Large intestine (tissue), 12 donors: ENCODE measurements at places on chromosomes 11 and 22. TPM values are rescaled to one million over a fixed set of nuclear protein-coding genes. Genes with fewer than 3 reads are reported as not detected.

The LRFN4 gene
- 15.7 TPM for polyA plus RNA-seq

The MTA2 gene
- polyA plus RNA-seq, result 51.6 TPM

The IL10RA gene
- polyA plus RNA-seq, result 8.6 TPM

DNA sequence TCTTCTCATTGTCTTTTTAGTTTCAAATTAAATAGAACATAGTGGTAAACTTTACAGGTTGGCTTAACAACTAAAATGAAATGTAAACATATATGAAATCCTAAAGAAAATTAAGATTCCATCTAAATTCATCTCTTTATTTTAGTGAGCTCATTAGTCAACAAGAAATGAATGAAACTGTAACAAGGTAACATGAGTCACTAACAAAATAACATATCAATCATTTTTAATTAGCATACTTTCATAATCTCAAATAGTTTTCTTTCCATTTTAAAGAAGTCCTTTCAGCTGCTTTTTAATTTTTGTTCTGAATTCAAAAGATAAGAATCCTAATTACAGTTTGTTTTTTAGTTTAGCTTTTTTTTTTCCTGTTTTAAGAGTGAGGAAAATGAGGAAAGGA, 688.6 kb upstream of the TENM4 start:
- DNase-seq, result no peak

DNA sequence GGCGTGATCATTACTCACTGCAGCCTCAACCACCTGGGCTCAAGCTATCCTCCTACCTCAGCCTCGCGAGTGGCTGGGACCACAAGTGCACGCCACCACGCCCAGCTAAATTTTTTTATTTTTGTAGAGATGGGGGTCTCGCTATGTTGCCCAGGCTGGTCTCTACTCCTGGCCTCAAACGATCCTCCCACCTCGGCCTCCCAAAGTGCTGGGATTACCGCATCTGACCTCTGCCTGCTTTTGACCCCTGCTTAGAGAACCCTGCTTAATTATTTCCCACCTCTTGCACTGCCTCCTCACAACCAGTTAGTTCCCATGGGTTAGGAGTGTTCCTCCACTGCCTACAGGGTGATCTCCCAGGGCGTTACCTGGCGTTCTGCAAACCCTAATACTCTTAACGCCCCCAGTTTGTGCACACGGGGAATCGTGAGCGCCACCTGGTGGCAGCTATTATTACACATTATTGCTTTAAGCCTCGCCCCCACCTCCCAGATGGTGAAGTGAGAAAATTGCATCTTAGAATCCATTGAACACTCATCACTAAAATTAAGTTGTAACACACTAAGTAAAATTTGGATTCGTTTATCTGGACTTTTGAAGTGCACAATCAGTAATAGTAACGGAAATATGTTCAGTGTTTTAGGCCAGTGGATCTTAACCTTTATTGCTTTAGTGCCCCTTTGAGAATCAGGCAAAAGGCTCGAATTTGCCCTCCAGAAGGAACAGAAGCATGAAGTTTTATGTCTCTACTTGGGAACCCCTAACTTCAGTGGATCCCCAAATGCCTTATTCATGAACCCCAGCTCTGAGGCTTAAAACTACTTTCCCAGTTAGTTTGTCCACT, 61.4 kb upstream of the ASPHD2 start:
- peak; percentile 28 for DNase-seq

GRCh38 chr11:88404932-88405710, 67.6 kb upstream of the CTSC start:
- DNase-seq, result no peak

GRCh38 chr22:39966470-39966869, 6.3 kb downstream of the TMA7B start:
- DNase-seq, result peak; percentile 51

- no peak for DNase-seq
These were observed 122.9 kb upstream of the ARHGAP20 start for GRCh38 chr11:110835106-110835505.

- DNase-seq, result no peak
These were observed 121.1 kb upstream of the CRYBB3 start for GRCh38 chr22:25078591-25078990.

DNA sequence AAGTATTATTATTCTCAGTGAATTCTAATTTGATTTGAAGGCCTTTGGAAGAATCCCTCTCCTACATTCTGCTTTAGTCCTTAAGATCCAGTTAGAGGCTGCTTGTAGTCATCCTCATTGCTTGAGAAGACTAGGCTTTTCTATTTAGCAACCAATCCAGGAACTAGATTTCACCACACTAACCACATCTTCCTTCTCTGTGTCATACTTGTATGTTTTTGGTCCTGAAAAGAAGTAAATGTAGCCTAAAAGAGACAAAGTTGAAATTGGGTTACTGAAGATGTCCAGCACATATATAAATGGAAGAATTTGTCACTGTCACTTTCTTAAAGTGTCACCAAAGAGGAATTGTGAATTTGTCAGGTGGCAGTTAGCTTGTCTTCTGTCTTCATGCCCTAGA, 46.6 kb upstream of the MMP7 start:
- no peak for DNase-seq

DNA sequence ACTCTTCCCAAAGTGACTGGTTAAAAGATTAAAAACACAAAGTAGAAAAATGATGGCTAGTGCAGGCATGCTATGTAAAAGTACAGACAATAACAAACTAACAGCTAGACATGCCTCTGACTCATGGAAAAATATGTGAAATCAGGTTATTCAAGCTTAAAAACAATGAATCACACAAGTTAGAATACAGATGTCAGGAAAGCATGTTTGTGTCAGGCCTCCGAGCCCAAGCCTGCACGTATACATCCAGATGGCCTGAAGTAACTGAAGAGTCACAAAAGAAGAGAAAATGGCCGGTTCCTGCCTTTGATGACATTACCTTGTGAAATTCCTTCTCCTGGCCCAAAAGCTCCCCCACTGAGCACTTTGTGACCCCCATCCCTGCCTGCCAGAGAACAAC, 110.1 kb downstream of the NOX4 start:
- no peak for DNase-seq

DNA sequence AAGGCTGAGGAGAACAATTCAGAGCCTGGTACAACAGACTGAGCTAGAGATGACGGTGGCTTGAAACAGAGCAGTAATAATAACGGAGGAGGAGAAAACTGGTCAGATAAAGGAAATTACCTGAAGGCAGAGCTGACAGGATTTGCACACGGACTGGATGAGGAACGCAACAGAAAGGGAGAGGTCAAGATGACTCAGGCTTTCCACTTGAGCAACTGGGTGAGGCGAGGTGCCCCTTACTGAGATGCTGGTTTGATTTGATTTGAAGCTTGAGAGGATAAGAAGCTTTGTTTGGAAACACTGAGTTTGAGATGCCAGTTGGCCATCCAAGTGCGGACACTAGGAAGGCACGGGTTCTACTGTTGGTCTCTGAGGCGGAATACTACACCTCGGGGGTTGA, 35.4 kb upstream of the NRIP3 start:
- no peak for DNase-seq
